ENCODE measurements at places on chromosomes 1 and 21.

DNA sequence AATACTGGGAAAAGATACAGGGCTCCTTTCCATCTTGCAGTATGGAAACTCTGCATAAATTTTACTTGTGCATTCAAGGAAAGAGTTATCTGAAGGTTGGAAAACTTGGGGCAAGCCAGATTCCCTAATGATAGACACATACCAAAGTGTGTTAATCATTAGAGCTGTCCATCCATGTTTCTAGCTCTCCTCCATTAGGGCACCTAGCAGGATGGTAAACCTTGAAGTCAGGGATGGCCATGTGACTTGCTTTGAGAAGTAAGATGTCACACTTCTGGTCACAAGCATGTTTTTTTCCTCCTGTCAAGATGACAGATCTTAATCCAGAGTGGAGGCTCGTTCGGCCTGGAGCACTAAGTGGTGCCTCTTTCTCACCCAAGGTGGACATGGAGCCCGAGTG, 241.9 kb upstream of the RUNX1 start:
- no peak for DNase-seq

DNA sequence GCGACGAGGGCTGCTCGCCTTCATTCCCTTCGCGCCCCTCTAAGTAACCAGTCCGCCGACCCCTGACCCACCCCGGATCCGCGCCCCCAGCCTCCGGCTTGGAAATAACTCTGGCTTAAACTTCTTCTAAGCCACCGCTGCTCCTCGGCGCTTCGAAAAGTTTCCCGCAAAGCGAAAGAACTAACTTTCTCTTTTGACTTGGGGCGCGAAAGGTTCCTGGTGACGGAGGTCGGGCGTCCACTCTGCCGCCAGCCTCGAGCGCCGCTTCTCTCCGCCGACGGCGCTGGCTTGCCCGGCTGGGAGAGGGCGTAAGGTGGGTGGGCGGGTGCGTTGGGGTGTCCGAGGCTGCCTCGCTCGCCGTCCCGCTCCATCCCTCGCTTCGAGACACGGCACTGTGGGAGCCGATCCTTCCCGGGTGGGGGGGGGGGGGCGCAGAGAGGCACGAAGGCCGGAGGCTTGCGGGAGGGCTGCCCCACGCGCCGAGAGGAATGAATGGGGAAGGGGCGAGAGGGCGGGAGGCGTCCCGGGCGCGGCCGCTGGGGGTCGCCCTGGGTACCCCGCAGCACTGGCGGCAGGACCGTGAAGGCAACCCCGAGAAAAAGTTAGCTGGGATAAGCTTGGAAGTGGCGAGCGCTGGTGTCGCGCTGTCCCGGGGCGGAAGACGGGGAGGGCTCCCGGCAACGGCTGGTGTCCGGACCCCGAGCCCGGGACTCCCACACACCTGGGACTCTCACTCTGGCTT, 569 bp downstream of the ATF3 start:
- DNase-seq = peak; percentile 58

GRCh38 chr1:217981430-217981829, 303.7 kb upstream of the RRP15 start:
- no peak for DNase-seq

- no peak for DNase-seq
Measured at GRCh38 chr1:54980528-54981241, at the start of gene TMEM61. Gene TMEM61 (plus strand): TSS chr1:54980628. CDS start chr1:54981066, 438 bp downstream.

Measured in T-helper 2 cell treated with Interferon-gamma antibody and Interleukin-4, amounts not matched to agents 5 μg/mL and 100 μg/mL, for 36 hours (primary cell).